ENCODE measurements at places on chromosomes 6 and 20. TPM values are rescaled to one million over a fixed set of nuclear protein-coding genes. Genes with fewer than 3 reads are reported as not detected.

The LHFPL5 gene
- not detected for total RNA-seq

The CUL9 gene
- 21.9 TPM for total RNA-seq

The HDGFL1 gene
- not detected for total RNA-seq

The IRAK1BP1 gene
- 2.2 TPM for total RNA-seq

The TRIM40 gene
- not detected for total RNA-seq

DNA sequence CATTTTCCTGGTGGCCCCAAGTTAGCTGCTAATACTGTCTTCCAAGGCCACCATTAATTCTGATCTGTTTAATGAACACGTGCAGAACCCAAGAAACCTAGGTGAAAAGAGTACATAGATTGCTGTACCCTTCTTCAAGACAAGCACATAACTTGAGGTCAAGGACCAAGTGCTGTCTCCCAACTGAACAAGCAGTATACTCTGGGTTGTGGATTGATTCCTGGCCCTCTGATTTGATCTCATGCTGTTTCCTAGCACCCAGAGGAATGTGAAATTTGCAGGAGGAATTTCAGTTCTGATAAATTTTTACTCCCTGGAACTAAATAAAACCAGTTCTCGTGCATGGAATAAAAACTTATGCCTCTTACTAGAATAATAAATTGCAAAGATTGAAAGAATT lies 75.6 kb downstream of the MTFR2 start:
- no peak for DNase-seq

DNA sequence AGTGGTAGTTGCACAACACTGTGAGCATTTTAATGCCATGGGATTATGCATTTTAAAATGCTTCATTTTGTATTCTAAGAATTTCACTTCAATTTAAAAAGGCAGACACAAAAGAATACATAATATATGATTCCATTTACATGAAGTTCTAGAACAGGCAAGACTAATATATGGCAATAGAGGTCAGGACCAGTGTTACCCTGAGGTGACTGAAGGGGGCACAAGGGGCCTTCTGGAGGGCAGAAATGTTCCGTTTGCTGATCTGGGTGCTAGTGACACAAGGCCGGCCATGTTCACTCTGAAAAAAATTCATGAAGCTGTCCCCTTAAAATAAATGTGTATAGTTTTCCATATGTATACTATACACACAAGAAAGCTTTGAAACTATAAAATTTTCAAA lies 28.5 kb downstream of the TASP1 start:
- no peak for DNase-seq

- DNase-seq = no peak
These were observed 3.7 kb downstream of the BTBD9 start for GRCh38 chr6:38636027-38636426.

GRCh38 chr6:29924731-29925130 lies 17.6 kb upstream of the HLA-A start:
- peak; percentile 81 for DNase-seq

- peak; percentile 86 for DNase-seq
These were observed 93.9 kb upstream of the OGFRL1 start for GRCh38 chr6:71194724-71195123.
